ENCODE measurements at places on chromosomes 5 and 9.

DNA sequence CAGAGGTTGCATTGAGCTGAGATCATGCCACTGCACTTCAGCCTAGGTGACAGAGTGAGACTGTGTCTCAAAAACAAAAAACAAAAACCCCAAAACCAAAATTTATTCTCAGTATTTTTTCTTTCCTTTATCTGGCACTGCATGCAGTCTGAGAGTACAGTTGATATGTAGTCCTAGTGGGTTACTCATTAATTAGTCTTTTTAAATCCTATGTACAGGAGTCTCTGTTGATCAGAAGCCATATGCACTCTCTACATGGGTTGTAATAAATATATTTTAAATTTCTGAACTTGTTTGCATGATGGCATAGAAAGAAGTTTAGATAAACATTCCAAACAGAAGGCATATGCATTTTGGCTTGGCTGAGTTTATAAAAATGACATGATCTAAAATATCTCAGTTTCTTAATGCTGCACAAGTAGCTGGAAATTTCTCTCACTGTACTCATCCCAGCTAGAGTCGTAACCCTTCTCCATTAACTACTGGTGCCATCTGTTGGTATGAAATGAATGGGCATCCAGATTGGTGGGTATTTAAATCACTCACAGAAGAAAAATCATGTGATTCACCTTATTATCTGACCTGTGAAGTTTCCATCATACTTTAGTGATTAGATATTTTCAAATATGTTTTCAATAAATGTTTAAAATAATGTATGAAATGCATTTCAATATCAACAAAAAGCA is 284.8 kb downstream of the CTNND2 start:
- DNase-seq: peak; percentile 25

GRCh38 chr9:135574943-135575342 is 13.4 kb downstream of the PAEP start:
- no peak for DNase-seq

GRCh38 chr5:80238778-80239679 is 16.8 kb downstream of the SERINC5 start:
- no peak for DNase-seq

DNA sequence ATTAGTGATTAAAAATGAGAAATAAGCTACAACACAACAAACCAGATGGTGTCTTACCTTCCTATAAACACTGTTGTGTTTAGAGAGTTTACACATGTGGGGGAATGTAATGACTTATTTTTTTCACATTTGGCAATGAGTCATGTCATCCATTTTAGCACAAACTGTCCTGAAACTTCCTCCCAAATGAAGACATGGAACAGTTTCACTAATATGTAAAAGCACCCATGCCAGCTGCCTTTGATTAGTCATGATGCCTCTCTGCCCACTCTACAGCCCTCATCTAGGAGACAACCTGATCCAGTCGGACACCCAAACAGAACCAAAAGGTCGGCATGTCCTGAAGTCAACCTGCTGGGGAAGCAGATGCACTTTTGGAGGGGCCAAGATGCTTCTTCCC is 98.2 kb downstream of the SEMA5A start:
- no peak for DNase-seq

DNA sequence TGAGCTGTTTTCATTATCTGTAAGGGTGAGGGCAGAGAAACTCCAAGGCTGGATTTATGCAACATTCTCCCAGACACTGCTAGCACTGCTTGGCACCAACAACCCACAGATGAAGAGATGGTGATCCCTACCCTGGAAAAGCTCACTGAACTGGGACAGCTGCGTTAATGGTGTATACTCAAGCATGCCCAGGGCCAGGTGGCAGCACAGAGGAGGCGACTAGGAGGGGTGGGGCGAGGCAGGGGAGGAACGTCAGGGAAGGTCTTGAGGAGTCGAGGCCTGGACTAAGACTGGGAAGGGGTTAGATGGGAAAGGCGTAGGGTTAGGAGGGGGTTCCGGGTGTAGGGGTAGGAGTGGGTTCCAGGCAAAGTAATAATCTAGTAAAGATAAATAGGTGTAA is 73.1 kb upstream of the TBC1D9B start:
- DNase-seq: no peak

DNA sequence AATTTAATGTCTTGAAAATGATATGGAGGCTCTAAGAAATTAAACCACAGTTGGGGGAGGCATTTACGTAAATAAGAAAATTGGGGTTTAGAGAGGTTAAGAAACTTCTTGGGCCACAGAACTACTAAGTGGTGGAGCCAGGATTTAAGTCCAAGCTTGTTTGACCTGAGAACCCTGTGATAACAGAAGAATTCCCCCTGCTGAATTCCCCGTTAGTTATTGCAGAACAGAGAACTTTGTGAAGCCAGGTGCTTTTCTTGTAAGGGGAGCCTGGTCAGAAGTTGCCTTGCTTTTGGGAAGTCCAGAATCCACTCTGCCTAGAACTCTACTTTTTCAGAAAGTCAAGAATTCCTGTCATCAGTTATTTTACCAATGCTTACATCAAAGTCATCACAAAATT is 309.3 kb upstream of the SEMA6A start:
- no peak for DNase-seq

GRCh38 chr5:150616024-150616470 is 24.4 kb upstream of the SYNPO start:
- no peak for DNase-seq

- DNase-seq: no peak
Measured at GRCh38 chr5:118651002-118651401, 337.3 kb downstream of the DTWD2 start.

- DNase-seq: no peak
Measured at GRCh38 chr5:178078197-178079010, 34.9 kb upstream of the N4BP3 start.

GRCh38 chr9:84499969-84500582 is 159.5 kb upstream of the SLC28A3 start:
- no peak for DNase-seq

- DNase-seq: no peak
Measured at GRCh38 chr5:64595031-64595855, 89.4 kb downstream of the RGS7BP start.

GRCh38 chr5:66241136-66241825 is 97.2 kb downstream of the SREK1 start:
- DNase-seq: no peak

- no peak for DNase-seq
Measured at GRCh38 chr5:111655169-111655924, 101.6 kb downstream of the NREP start.

- no peak for DNase-seq
Measured at GRCh38 chr5:143386725-143387124, 16.8 kb downstream of the NR3C1 start.

DNA sequence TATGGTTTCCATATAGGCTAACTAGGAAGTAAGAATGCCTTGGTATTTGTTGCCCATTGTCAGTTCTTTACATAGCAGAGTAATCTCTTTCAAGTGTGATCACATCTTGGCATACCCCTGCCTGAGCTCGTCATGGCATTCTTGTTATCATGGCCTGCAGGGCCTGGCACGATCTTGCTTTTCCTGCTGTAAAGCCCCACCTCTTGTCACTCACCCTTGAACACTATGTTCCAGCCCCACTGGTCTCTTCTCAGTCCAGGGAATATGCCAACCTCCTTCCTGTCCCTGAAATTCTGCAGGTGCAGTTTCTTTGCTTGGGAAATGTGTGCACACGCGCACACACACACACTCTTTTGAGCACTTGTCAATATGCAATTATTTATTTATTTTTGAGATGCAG is 250.2 kb upstream of the DMRT1 start:
- DNase-seq: no peak

DNA sequence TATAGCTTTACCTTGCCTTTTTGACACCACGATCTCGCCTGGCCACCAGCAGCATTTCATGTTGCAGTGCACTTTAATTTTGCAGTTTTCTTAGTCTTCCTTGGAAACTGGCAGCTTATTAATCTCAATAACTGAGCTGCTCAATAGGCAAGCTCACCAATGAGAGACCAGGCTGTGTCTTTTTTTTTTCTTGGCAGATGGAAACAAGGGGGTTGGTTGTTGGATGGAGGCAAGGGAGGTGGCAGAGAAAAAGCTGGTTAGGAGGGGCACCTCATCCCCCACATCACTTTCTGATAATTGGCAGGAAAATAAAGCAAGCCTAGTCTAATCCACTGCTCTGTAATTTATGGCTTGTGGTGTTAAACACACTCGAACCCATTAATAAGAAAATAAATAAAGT is 324.5 kb upstream of the WWC1 start:
- DNase-seq: no peak

DNA sequence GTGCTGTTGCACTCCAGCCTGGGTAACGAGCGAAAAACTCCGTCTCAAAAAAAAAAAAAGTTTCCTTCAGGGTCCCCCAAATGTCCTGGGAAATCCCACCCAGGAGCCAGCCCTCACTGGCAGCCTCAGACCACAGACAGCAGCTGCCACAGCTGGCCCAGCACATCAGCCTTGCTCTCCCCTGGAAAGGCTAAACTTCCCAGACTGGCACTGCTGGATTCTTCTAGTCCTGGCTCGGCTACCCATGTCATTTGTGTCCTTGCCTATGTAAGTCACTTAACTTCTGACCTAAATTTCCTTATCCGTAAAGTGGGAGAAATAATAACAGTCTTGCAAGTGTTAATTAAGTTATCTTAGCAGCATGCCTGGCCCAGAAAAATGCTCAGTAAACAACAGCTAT is 8.6 kb upstream of the PRRC2B start:
- no peak for DNase-seq

DNA sequence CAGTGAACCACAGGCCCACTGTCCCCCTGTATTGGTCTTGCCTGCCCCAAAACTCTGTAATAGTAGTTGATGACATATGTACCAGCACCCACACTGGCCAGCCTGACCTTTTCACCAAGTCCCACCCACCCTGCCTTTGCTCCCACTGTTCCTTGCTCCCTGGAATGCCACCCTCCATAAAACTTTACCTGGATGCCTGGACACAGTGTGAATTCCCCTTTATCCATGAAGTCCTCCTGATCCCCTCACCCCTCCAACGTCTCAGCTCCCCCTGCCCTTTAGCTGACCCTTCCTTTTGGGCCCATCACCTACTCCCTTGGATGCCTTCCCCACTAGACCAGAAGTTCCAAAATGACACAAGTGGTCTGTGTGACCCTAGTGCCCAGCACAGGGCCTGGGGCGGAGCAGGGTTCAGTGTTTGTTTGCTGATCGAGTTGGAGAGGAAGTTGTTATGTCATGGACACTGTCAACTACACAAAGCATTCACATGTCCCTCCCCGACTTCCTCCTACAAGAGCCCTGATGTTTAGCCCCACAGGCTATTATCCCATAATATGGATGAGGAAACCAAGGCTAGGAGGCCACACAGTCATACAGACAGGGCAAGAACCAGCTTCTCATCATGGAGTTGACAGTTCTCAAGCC is 16.1 kb downstream of the AMBP start:
- DNase-seq: no peak

GRCh38 chr5:112878760-112879159 is 17.7 kb downstream of the SRP19 start:
- no peak for DNase-seq

- DNase-seq: no peak
Measured at GRCh38 chr9:80651044-80651443, 1038.3 kb downstream of the TLE1 start.

GRCh38 chr9:79213417-79214125 is 358.2 kb upstream of the TLE4 start:
- DNase-seq: no peak

DNA sequence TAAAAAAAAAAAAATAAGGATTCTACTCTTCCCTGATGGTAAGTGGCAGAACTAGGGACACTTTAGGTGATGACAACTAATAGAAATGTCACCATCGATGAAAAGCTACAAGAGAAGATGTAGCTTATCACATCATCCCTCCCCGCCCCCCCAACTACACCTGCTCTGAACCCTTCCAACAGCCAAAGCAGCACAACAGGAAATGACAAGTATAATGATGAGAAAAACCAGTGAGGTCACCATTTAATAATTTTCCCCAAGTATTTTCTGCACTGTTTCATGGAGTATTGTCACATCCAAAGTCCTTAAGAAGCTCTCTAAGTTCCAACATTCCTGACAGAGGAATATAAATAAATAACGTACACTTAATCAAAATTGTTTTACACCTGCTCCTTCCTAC is 221.4 kb downstream of the EFNA5 start:
- no peak for DNase-seq

- DNase-seq: no peak
Measured at GRCh38 chr5:114191441-114191840, 170.4 kb upstream of the KCNN2 start.

GRCh38 chr5:88660264-88660946 is 222.6 kb downstream of the MEF2C start:
- no peak for DNase-seq

Measured in cerebellar nuclear complex (tissue), 1 donor.